Dermis microvascular lymphatic vessel endothelial cell (primary cell): ENCODE measurements at places on chromosomes 3 and 15.

GRCh38 chr3:36678216-36679013 lies 85.9 kb downstream of the DCLK3 start:
- no peak for DNase-seq

DNA sequence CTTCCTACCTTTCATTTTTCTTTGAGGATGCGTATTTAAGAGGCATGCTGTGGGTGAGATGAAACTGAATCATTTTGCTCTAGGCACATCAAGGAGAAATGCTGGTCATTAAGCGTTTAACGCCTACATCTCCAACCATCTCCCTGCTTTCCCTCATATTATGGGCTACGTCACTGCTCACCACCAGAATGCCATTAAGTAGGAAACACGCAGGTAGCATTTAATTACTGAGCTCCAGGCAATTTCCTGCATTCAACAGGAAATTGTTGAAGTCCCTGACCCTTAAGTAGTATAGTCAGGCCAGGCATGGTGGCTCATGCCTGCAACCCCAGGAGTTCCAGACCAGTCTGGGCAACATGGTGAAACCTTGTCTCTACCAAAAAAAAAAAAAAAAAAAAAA lies 66.1 kb downstream of the CHSY1 start:
- DNase-seq: no peak

DNA sequence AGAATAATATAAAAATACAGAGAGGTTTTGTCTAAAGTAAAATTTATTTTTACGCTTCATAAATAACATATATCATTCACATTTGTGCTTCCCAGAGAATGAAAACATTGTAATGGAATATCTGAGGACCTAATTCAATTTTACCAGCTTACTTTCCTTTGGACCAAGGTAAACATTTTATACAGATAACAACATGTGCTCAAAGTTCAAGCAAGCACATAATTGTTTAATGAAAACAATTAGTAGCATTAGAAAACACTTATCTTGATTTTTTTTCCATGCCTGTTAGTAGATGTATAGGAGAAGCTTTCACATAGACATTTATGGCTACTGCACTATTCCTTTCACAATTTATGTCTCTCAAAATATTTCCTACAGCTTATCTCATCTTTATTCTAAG lies 400.0 kb downstream of the ZIC1 start:
- DNase-seq: no peak

DNA sequence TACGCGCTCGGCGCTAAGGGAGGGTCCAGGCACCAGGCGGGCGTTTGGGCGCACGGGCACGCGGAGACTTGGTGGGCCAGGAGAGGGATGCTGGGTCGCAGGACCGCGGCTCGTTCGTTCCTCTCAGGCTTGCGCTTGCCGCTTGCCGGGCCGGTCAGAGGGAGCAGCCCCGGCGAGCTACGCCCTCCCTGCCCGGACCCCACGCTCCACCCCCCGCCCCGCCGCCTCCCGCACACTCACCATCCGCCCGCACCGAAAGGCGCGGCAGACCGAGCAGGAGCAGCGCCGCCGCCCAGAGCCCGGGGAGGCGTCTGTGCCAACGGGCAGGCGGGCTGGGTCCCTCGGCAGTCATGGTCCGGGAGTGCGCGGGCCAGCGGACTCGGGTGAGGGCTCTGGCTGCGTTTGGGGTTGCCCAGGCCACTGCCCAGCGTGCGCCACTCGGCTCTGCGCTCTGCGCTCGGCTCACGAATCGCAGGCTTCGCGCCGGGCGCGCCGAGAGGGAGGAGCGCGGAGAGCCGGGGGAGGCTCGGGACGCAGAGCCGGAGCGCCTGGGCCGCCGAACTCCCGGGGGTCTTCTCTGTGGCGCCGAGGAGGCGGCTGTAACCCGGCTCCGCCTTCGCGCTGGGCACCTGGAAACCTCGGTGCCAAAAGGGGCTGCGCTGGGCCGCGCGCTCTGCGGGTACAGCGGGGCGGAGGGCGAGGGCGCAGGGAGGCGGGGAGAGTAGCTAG lies at the start of gene SUSD5:
SUSD5 (minus strand) TSS at position 365 of the 729 bp plus-strand sequence; CDS start at position 352, 13 bp downstream.
- peak; percentile 73 for DNase-seq

DNA sequence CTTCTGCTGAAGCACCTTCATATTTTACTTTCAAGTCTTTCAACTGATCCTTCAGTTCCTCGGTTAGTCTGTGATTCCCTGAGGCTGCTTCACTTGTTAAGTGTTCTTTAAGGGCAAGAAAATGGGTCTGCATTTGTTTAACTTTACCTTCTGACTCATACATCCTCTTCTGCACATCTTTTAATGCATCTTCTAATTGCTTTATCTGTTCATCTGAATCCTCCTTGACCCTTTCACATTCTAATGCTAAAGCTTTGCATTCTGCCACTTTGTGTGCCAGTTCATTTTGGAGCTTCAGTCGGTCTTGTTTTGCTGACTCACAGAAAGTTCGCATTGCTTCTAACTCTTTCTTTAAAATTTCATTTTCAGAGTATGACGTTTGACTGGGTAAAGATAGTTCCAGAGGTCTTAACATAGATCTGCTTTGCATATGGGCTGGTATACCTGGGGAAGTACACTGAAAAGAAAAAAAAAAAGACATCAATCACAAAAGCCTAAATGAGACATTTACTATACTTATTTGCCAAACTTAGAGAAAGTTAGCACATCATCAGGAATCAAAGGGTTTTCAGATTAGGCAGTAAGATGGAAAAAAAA lies 94.3 kb downstream of the UACA start:
- no peak for DNase-seq

- no peak for DNase-seq
Measured at GRCh38 chr3:119413603-119414280, 49.7 kb downstream of the TMEM39A start.

- peak; percentile 10 for DNase-seq
Measured at GRCh38 chr15:74315626-74316025, 51.8 kb downstream of the CYP11A1 start.
